ENCODE measurements at places on chromosomes 7 and 10.

DNA sequence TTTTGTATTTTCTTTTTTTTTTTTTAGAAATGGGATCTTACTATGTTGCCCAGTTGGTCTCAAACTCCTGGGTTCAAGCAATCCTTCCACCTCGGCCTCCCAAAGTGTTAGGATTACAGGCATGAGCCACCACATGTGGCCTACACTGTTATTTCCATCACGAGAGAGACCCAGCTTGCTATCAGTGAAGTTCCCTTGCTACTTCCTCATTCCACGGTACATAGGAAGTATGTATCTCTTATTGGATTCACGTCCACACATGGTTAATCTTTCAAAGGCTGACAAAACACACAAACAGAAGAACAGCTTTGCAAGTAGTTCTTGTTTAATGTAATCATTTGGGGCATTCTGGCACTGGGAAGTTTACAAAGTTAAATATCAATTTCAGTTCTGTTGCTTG is 50.9 kb downstream of the DCLRE1A start:
- DNase-seq = no peak

- DNase-seq = no peak
Observed at GRCh38 chr10:50410066-50410811, 158.9 kb upstream of the ASAH2 start.

DNA sequence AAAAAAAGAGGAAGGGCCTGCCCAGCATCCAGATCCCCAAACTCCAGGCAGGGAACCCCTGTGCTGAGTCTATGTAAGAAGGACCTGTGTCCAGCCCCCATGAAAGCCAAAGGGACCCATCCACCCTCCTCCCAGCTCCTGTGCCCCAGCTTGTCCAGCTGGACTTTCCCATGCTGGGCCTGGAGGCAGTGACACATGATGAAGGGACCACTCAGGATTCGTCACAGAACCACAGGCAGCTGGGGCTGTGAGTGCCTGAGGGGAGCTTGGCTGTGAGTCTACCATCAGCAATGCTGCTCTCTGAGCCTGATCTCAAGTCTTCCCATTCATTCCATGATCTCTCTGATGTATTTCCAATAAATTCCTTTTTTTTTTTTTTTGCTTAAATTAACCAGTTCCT is 36.2 kb upstream of the MNX1 start:
- no peak for DNase-seq

- DNase-seq = peak; percentile 85
Observed at GRCh38 chr7:72924733-72925545, at the start of gene POM121. POM121 (plus strand) TSS chr7:72925095; CDS start chr7:72925122, 27 bp downstream.

DNA sequence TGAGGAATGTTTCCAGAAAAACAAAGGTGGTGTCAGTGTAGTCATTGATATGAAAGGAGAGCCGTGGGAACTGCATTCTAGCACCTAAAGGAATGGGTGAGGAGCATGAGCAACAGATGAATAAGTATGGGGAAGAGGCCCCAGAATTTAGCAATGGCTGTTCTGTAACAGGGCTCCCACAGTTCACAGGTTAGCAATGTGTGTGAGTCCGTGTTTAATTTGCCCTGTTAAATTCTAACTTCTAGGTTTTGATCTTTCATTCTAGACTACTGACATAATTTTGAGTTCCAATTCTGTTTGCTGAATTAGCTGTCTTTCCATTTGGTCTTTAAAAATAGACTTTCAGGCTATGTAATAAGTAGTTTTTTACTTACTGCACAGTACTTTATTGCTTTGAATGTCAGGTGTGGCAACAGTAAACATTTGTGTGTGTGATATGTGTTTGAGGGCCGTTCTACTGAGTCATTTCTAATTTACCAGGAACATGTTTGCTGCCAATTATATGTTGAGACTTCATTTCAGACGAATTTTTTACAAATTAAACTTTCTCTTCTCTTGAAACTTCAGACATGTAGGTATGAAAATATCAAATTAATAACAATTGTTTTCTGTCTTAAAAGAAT is 8.8 kb downstream of the STK17A start:
- no peak for DNase-seq

DNA sequence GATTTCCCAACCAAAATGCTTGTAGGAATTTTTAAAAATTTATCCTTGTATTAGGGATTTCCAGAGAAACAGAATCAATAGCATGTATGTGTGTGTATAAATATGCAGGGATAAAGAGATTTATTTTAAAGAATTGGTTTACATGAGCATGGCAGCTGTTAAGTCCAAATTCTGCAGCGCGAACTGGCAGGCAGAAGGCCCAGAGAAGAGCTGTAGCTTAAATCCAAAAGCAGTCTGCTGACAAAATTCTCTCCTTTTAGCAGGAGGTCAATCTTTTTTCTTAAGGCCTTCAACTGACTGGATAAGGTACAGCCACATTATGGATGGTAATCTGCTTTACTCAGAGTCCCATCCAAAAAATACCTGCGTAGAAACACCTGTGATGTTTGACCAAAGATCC is 42.0 kb downstream of the PRR15 start:
- DNase-seq = no peak

GRCh38 chr10:95814011-95814727 is 58.2 kb downstream of the ENTPD1 start:
- DNase-seq = no peak
